ENCODE measurements at places on chromosomes 4 and X.

- DNase-seq, result no peak
Measured at GRCh38 chrX:111811831-111812230, 64.2 kb upstream of the TRPC5OS start.

DNA sequence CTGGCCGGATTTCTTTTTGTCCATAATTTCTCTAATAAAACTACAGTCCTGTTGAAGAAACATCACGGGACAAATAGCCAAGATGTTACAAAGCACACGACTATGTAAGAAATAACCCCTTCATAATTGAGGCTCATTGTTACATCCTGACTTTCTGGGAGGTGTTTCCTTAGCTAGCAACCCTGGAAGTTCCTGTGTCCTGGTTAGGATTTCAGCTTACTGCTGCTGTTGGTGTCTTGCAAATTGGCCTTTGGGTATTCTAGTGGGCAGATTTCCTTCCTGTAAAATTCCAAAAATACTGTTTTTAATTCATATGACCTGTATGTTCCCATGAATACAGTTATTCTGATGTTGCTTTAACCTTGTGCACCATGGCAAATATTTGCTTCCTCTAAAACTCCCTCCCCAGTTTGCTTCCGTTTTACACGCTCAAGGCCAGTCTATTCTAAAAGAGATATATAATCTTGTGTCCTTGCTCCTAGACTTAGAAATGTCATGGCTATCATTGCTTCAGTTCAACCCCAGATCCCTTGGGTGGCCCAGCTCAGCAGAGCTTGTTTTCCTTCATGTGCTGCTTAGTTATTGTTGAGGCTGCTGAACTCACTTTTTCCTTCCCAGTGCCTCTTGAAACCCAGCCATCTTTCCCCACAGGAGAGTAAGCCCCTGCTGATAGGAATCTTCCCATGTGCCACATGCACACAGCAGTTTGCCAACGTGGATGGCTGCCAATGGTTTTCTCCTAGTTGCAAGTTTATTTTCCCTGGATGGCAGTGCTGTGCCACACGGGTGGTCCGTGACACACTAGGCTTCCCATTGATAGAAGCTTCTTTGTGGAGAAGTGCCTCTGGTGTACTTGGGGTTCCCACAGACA is 75.8 kb downstream of the TSPAN7 start:
- no peak for DNase-seq

GRCh38 chr4:76981644-76982043 is 32.1 kb downstream of the SEPTIN11 start:
- DNase-seq, result no peak

DNA sequence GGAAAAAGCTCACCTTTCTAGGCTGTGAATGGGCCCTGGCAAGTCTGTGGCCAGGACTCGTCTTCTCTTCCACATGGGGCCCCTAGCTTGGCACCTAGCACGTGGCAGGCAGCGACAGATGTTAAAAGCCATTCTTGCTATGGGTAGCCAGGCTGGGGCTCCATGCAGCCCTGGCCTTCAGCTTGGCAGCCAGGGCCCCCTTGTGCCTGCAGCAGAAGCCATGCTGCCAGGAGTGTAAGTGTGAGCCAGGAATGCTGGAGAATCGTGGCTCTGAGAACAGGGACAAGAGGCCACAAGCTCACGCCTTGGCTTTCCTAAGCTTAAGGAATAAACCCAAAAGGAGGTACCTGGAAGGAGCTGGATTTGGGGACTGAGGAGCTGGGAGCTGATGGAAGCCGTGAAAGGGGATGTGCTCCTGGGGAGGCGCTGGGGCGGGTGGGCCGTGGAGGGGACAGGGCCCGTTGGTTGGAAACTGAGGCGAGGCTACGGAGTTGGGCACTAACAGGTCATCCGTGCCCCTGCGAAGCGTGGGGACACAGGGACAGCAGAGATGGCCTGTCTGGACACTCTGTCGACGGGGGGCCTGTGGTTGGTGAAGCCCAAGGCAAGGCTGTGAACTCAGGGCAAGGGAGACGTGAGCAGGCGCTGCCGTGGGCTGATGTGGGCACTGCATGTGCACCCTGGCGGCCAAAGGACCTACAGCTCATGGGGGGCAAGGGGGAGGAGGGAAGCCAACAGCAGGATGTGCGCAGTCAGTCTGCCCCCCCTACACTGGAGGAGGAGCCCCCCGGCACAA is 895 bp upstream of the OPN1LW start:
- no peak for DNase-seq

DNA sequence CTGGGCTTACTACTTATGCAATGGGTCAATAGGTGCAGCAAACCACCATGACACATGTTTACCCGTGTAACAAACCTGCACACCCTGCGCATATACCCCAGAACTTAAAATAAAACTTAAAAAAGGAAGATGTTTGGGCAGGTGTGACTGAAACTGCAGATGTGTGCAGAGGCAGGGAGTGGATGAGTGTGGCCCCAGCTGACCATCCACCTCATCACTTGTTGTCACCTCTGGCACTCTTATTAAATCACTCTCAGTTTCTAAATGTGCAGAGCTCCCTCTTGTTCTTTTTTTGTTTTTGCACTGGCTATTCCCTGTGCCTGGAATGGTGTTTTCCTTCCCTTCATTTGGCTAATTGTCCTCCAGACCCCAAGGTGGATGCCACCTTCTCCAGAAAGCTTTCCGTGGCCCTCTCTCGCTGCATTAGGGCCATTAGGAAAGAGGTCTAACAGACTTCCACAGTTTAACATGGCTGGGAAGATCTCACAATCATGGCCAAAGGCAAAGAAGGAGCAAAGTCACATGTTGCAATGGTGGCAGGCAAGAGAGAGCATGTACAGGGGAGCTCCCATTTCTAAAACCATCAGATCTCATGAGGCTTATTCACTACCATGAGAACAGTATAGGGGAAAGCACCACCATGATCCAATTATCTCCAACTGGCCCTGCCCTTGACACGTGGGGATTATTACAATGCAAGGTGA is 58.5 kb downstream of the SLC2A9 start:
- DNase-seq, result no peak

DNA sequence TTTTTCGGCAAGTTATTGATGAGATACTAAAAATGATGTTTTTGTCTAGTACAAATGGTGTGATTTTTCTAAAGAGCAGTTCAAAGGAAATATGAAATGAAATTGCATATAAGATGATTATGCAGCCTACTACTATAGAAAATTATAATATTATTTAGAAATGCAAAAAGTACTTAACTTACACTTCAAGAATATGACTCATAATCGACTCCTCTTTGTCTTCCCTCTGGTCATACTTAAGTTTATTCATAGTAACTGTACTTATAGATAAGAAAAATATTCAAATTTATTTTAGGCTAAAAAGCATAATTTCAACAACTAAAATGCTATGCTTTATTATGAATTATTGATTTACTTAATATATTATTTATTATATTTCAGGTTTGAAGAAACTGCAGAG is 33.2 kb downstream of the CEP44 start:
- DNase-seq, result no peak

DNA sequence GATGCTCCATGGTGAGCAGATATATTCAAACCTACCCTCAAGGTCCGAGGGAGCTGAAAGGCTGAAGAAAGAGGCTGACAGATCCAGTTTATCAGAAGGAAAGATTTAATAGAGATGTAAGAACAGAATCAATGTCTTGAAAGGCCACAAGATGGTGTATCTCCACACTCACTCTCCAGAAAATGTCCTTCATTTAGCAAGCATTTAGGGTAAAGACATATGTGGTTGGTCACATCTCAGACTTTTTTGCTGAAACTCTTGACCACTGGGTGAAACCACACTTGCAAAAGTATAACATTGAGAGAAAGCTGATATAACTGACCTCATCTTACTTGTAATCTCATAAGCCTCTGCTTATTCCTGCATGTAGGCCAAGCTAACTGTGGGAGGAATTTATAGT is 745.8 kb upstream of the GALNTL6 start:
- DNase-seq, result no peak

- DNase-seq, result no peak
Measured at GRCh38 chr4:148443512-148444295, 1.5 kb upstream of the NR3C2 start.

DNA sequence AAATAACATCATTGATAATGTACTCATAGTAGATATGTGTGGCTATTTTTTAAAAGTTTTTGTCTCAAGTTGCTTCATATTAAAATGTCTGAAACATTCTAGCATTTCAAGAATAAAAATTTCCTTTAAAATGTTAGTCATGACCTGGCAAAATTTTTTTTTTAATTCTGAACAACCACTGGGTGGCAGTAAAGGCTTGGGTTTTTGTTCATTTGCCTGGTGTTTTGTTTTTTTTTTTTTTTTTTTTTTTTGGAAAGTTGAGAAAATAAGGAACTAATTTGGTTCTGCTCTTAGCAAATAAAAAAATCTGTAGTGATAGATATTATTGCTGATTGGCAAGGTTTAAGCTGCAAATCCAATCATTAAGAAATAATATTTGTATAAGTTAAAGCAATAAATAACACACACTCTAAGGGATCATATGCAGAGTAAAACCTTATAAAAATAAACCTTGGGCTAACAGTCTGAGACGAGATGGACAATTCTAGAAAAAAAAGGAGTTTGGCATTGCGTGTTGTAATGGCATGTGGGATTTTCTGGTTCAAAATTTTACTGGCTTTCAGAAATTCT is 81.4 kb downstream of the CEP44 start:
- no peak for DNase-seq

DNA sequence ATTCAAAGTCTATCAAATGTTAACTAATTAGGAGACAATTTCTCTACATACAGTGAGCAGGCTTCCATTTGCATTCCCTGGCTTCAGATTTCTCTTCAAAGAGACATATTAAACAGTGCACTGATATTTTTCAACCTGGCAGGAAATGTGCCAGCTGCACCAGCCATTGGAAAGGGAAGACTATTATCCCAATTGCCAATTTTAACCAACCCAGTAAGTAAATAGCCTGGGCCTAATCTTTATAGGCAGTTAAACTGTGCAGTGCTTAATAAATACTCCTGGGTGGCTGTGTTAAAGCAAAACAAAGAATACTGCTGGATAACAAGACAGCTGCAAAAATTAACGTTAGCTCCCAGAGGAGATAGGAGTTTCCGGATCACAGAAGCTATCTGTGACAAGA is 111.9 kb upstream of the GALNT7 start:
- DNase-seq, result no peak

GRCh38 chrX:50200907-50201306 is at the start of gene AKAP4:
Gene AKAP4 (minus strand): TSS chrX:50201007. CDS start chrX:50200889, 118 bp downstream.
- DNase-seq, result no peak

DNA sequence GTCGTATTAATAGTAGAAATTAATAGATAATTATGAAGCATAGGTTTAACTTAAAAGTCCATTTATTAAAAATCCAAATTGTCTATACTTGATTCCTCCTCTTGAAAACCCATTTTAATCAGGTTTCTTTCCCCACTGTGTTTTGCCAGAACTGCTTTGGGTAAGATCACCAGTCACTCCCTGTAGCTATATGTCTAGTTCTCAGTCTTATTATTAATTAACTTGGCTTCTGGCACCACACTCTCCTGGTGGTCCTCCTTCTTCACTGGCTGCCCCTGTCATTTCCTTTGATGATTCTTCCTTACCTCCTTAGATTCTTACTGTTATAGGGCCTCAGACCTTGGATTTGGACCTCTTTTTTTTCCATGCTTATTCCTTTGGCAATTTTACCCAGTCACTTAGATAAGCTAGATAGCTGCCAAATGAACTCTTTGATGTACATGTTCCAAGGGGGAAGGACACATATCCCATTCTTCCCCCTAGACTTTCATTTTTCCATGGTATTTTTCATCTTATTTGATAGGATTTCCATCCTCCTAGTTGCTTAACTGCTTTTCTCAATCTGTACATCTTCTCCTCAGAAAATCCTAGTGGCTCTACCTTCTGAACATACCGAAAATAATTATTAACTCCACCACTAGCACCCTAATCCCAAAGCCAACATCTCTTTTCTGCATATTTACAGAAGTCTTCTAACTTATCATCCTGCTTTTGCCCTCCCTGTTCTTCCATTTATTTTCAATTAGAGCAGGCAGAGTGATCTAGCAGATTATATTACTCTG is 24.5 kb downstream of the GIMD1 start:
- no peak for DNase-seq

DNA sequence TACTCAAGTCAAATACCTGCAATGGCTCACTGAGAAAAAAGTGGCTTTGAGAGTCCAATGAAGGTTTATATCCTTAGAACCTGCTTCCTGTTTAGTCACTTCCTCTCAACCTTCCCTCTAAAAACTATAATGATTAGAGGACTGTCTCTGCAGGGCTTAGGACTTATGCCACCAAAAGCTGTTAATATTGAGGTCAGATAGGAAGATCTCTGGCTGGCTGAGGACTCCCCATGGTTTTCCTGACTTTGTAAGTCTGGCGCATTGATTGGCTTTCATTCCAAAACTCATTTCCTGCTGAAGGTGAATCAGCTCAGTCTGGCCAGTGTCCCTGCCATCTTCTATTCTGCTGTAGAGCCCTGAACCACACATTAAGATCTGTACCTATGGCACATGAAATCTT is 140.9 kb upstream of the ANK2 start:
- no peak for DNase-seq

GRCh38 chr4:25991340-25991739 is 77.3 kb downstream of the SMIM20 start:
- no peak for DNase-seq

GRCh38 chr4:52317981-52318380 is 266.9 kb downstream of the SPATA18 start:
- no peak for DNase-seq

DNA sequence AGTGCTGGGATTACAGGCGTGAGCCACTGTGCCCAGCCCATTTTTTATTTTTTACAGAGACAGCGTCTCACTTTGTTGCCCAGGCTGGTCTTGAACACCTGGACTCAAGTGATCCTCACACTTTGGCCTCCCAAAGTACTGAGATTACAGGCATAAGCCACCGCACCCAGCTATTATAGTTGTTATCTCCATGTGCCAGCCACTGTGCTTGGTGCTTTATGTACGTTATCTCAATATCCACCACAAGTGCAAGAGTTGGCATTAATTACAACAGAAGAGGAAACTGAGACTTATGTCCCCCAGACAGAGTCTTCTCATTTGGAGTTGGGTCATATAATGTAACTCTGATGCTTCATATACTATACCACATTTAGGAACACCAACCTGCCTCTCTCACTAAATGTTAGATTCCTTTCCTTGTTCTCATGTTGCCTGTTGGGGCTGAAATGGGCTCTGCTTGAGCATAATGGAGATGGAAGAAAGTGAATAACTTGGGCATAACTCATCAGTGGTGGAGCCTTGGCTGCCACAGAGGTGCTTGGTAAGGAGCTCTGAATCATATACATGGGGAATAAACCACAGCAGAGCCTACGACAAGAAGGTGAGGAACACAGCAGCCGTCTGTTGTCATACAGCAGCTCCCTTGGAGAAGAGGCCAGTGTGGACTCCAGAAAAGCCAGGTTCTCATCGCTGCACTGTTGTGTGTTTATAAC is 84.3 kb downstream of the SPRY1 start:
- DNase-seq, result no peak

DNA sequence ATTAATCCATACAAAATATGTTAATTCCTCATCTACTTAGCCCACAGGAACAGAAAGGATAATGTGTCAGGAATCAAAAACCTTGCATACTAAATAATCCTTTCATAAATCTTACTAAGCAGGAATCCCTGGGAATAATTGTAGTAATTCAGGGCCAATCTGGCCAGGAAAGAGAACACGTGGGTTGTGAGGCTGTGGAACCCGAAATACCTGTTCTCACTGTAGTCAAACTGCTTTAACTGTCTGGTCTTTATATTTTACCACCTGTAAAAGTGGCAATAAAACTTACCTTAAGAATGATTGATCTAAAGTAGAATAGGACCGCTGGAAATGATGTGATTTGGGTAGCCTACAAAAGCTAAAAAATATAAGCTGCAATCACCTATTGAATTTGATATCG is 1620.9 kb downstream of the STIM2 start:
- no peak for DNase-seq

Data from stimulated activated CD8-positive, alpha-beta memory T cell treated with anti-CD3 and anti-CD28 coated beads, Interleukin-7, amount 100 ng/mL, for 24 hours (primary cell).